ENCODE measurements at places on chromosomes 6 and 20.

DNA sequence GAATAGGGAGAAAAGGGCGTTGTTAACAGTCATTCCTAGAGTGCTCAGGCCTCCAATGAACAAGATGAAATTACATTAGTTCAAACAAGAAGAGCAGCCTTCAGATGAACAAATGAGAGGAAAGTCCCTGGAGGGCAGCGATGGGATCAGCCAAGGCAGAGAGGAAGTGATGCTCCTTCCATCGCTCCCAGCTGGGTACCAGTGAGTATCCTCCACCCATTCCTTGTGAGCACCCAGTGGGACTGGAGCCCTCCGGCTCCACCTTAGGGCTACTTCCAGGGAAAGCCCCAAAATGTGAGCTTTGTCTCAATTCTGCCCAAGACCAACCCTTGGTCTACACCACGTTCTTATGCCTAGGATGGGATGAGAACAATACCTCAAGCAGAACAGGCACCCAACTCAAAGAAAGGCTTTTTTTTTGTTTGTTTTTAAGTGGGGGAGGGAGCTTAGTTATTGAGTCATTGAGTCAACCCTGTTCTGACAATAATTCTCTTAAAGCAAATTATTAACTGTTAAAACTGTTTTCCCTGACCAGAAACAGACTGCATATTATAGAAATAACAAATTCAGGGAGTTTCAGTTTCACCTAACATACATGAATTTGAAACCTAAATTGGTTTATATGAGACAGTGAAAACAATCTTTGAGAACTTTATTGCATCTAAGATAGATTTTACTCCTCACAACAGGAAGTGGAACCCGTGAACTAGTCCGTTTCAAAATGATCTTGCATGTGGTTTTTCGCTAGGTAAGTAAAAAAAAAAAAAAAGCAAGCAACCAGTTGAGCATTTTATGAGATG lies 106.9 kb downstream of the IPCEF1 start:
- no peak for DNase-seq

DNA sequence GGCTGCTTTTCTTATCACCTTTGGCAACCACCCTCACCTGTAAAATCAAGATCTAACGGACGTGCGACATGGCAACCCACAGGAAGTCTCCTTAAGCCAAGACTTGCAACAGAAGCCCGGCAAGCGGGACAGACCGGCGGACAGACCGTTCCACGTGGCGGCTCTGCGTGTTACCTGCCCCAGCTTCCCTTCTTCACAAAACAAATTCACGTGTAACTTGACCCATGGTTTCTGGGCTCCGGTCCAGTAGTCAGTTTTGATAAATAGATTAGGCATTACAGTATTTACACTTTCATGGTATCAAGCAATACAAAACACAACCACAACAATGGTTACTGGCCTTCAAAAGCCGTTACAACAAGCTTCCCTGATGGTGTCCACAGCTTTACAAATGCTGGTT lies 133.8 kb downstream of the PRND start:
- no peak for DNase-seq

- no peak for DNase-seq
Observed at GRCh38 chr20:1881240-1881835, 13.9 kb upstream of the SIRPA start.

- no peak for DNase-seq
Observed at GRCh38 chr6:85124472-85125354, 325.2 kb upstream of the NT5E start.

DNA sequence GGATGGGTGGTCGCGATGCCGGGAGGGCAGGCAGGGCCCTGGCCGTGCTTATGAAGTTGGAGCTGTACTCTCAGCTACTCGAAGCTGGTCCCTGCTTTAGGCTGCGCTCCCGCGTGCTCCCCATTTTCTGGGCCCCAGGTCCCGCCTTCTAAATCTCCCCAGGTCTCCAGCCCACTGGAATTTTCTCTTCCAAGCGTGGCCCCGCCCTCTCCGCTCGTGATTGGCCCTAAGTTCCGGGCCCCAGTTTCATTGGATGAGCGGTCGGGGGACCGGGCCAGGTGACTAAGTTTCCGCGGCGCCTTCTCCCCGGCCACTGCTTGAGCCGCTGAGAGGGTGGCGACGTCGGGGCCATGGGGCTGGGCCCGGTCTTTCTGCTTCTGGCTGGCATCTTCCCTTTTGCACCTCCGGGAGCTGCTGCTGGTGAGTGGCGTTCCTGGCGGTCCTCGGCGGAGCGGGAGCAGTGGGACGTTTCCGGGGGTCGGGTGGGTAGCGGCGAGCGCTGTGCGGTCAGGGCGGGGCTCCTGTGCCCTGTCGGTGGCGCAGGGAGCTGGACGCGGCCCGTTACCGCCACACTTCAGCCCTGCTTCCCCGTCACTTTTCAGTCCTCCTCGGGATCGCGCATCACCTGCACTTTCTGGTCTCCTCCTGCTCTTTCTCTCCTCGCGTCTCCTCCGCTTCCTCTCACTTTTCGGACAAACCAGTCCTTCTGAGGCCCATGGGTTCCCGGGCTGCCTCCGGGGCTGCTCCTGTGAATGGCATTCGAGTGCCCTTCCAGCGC lies at the start of gene MICA:
Gene MICA, plus strand, starts transcription at position 313 of the 778 bp plus-strand sequence. Its CDS starts 38 bp downstream, at position 351.
- DNase-seq, result peak; percentile 84

- DNase-seq, result no peak
Observed at GRCh38 chr6:112929641-112930040, 582.5 kb downstream of the RFPL4B start.

GRCh38 chr6:55082021-55082420 lies 92.3 kb upstream of the HCRTR2 start:
- DNase-seq, result no peak

DNA sequence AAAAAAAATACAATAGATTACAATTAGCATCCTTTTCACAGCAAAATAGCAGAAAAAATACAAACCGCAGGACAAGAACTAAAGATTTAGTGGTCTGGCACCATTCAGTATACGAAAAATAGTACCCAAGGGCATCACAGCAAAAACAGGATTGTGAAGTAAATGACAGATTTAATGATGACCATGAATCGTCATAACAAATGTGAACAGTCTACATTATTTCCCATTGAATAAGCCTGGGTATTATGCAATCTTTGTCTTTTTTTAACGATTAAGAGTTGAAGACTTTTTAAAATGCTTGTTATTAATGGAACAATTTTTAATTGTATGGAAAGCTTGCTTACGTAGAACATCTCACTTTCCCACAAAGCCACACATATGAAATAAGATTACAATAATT lies 432.8 kb downstream of the PKHD1 start:
- no peak for DNase-seq

DNA sequence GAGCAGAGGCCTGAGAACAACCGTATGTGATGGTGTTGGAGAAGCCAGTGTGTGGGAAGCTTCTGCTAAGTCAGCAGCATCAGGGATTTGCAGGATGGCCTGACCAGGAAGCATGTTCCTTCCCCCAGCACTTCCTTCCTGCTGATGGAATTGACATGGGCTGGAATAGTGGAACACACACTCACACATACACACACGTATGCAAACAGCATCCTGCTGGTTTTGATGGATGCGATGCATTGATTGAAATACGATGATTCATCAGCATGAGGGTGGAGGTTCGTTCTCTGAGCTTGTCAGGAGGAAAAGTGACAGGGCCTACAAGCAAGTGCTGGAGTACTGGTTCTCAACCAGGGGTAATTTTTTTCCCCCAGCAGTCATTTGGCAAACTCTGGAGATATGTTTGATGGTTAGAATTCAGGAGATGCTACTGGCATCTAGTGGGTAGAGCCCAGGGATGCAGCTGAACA lies 229.1 kb downstream of the NFATC2 start:
- DNase-seq, result peak; percentile 84

- DNase-seq, result no peak
Observed at GRCh38 chr20:31908424-31908823, 38.0 kb downstream of the TTLL9 start.
